ENCODE measurements at places on chromosomes 12 and 14. TPM values are rescaled to one million over a fixed set of nuclear protein-coding genes. Genes with fewer than 3 reads are reported as not detected.

PLCZ1 gene
- total RNA-seq, result not detected

PRKD1 gene
- 21.8 TPM for total RNA-seq

TRHDE gene
- 0.59 TPM for total RNA-seq

CBLN3 gene
- total RNA-seq, result 3.5 TPM

CPNE6 gene
- not detected for total RNA-seq

RTL1 gene
- not detected for total RNA-seq

TBX3 gene
- 11.9 TPM for total RNA-seq

FGF23 gene
- total RNA-seq, result not detected

RALGAPA1 gene
- 39.1 TPM for total RNA-seq

NAV3 gene
- total RNA-seq, result 107 TPM

- no peaks in the 10 kb centered on the region for H3K27me3 ChIP-seq
- DNase-seq, result no peak
- no peak overlapping the region for H3K27ac ChIP-seq
- no peaks in the 10 kb centered on the region for H3K36me3 ChIP-seq
- H3K4me3 ChIP-seq, result no peak overlapping the region
These were observed 36.7 kb downstream of the LRRIQ1 start for GRCh38 chr12:85072826-85073225.

DNA sequence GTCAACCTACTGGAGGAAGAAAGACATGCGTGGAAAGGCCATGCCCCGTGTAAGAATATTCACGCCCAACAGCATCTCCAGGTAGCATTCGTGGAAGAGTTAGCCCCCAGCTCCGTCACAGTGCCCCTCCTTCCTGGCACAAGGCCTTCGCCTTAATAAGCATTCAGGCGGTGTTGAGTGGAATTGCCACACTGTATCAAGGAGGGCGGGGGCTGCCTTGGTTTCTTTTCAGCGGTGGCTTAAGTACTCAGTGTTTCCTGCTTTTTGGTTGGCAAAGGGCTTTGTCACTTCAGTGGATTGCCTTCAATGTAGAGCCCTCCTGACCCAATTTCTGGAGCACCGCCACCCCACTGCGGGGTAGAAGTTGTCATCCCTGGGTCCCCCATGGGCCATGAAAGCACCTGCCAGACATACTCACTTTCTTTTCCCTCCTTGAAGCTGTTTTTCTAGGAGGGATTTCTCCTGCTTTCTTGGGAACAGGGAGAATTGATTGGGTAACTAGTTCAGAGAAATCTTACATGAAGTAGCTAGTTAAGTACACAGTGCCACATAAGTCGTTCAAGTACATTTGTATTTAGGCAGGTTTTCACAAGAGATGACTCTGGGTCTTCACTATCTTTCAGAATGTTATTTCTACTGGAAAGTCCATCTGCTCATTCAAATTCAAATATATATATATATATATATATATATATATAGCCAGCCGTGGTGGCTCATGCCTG, 65.5 kb upstream of the STON2 start:
- no peak for DNase-seq
- H3K4me1 ChIP-seq, result no peaks in the 10 kb centered on the region
- no peak overlapping the region for H3K27ac ChIP-seq
- H3K27me3 ChIP-seq, result no peaks in the 10 kb centered on the region
- no peak overlapping the region for H3K4me3 ChIP-seq
- no peaks in the 10 kb centered on the region for H3K36me3 ChIP-seq

DNA sequence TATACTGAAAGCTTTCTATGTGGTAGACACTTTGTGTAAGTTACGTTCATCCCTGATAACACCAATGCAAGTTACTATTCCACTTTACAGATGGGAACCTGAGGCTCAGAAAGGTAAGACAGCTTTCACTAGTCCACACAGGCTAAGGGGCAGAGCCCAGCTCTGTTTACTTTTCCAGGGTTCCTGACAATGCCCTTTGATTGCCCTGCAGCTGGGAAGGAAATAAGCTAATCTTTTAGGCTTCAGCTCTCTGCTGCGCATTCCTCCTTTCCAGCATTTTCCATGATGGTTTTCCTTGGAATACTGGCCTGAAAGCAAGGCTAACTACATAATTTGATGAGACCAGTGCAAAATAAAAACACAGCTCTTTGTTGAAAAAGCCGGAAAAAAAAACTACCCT, 185.7 kb upstream of the BTG1 start:
- DNase-seq, result no peak
- no peaks in the 10 kb centered on the region for H3K36me3 ChIP-seq
- H3K4me1 ChIP-seq, result no peaks in the 10 kb centered on the region
- no peak overlapping the region for H3K4me3 ChIP-seq
- no peaks in the 10 kb centered on the region for H3K27me3 ChIP-seq

GRCh38 chr12:114903083-114903691, 219.2 kb upstream of the TBX3 start:
- H3K4me3 ChIP-seq, result peak overlapping the region; percentile 49
- peak overlapping the region; percentile 86 for H3K27ac ChIP-seq
- peaks cover 25% of the 10 kb centered on the region for H3K4me1 ChIP-seq
- H3K27me3 ChIP-seq, result no peaks in the 10 kb centered on the region
- DNase-seq, result no peak
- H3K36me3 ChIP-seq, result no peaks in the 10 kb centered on the region

DNA sequence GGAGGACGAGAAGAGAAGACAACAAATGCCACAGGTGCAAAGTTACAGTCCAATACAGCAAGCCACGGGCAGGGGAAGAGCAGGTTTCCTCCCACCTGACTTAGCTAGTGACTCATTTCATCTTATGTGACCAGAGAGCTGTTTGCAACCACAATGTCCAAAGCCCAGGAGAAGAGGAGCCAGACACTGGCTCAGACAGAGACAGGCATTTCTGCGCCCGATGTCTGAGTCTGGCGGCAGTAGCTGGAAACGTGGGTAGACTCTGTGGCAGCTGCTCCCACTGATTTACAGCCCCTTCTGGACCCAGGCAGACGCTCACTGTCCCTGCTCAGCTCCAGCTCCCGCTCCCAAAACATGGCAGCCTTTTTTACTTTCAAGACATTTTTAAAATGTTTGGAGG, 60.0 kb downstream of the CHGA start:
- H3K27ac ChIP-seq, result no peak overlapping the region
- peak; percentile 56 for DNase-seq
- H3K4me3 ChIP-seq, result no peak overlapping the region
- peaks cover 13% of the 10 kb centered on the region for H3K4me1 ChIP-seq
- no peaks in the 10 kb centered on the region for H3K36me3 ChIP-seq
- H3K27me3 ChIP-seq, result no peaks in the 10 kb centered on the region

DNA sequence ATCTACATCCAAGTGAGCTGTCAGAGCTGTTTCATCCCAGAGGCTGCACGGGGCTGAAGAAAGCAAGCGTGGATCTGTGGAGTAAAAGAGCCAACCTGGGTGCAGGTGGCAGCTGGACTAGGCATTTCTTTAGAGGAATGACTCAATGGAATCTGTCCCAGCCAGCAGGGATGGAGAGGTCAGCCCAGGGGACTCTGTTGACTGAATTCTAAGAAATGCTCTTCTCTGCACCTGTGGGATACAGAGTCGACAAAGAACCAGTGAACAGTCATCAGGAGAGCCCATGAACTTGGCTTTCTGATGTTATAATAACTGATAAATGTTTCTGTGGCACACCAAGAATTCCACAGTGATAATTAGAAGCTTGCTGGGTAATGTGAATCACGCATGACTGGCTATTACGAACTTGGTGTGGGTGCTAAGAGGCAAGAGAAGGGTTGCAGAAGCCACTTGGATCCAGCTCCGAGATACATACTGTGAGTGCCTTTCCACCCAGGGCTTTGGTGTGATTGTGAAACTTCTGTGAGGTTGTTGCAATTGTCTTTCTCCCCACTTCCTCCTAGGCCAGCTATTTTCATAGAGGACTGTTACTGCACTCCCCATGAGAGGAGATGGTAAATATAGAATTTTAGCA, 16.2 kb downstream of the PYGL start:
- no peaks in the 10 kb centered on the region for H3K27me3 ChIP-seq
- peaks cover 65% of the 10 kb centered on the region for H3K36me3 ChIP-seq
- no peak for DNase-seq

GRCh38 chr12:79991586-79991985, 56.7 kb upstream of the PPP1R12A start:
- H3K27ac ChIP-seq, result no peak overlapping the region
- H3K27me3 ChIP-seq, result no peaks in the 10 kb centered on the region
- no peak overlapping the region for H3K4me3 ChIP-seq
- H3K4me1 ChIP-seq, result peaks cover 10% of the 10 kb centered on the region
- no peak for DNase-seq
- no peaks in the 10 kb centered on the region for H3K36me3 ChIP-seq

- H3K27ac ChIP-seq, result no peak overlapping the region
- peaks cover 19% of the 10 kb centered on the region for H3K4me1 ChIP-seq
- H3K4me3 ChIP-seq, result no peak overlapping the region
- no peaks in the 10 kb centered on the region for H3K27me3 ChIP-seq
- peak; percentile 30 for DNase-seq
These were observed 39.7 kb downstream of the PPTC7 start for GRCh38 chr12:110543252-110543959.

DNA sequence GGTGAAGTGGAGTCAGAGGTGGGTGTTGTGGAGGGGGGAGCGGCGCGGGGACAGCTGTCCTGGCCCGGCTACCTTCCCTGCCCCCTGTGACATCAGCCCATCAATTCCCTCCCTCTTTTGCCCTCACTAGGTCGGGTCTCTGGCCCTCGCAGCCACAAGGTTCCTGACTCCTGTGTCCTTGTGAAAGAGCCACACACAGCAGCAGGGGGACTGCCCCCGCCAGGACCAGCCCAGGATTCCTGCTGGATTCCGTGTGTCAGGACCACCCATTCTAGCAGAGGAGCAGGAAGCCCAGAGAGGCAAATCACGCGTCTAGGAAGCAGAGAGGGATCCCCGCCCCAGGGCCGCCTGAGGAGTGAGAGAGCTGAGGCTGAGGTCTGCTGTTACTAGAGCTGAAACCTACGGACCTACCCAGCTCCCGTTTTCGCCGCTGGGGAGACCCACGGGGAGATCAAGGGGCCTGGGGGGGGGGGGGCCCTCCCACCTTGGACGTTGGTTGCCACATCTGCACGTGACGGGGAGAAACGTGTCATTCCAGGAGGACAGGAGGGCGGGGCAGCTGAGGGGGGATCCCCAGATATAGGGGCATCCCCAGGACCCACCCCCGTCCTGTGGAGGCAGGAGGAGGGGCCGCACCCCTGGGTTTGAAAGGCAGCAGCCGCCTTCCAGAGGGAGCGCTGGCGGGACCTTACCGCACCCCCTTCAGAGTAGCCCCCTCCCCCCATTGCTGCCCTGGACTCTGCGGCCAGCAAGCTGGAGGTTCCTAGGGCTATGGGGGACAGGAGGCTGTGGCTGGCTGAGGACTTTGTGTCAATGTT, 12.5 kb upstream of the INF2 start:
- peak; percentile 69 for DNase-seq
- H3K36me3 ChIP-seq, result no peaks in the 10 kb centered on the region
- peak overlapping the region; percentile 80 for H3K27ac ChIP-seq
- peaks cover 26% of the 10 kb centered on the region for H3K4me1 ChIP-seq
- peak overlapping the region; percentile 79 for H3K4me3 ChIP-seq
- H3K27me3 ChIP-seq, result no peaks in the 10 kb centered on the region

- no peak overlapping the region for H3K4me3 ChIP-seq
- no peaks in the 10 kb centered on the region for H3K27me3 ChIP-seq
- DNase-seq, result no peak
- no peak overlapping the region for H3K27ac ChIP-seq
- no peaks in the 10 kb centered on the region for H3K36me3 ChIP-seq
These were observed 616.5 kb downstream of the TRHDE start for GRCh38 chr12:72888693-72889092.

GRCh38 chr14:22282417-22282816, 306.6 kb downstream of the DAD1 start:
- no peak overlapping the region for H3K4me3 ChIP-seq
- H3K27ac ChIP-seq, result no peak overlapping the region
- no peaks in the 10 kb centered on the region for H3K36me3 ChIP-seq
- H3K4me1 ChIP-seq, result no peaks in the 10 kb centered on the region
- H3K27me3 ChIP-seq, result peaks cover 3% of the 10 kb centered on the region

- no peak overlapping the region for H3K4me3 ChIP-seq
These were observed 149.8 kb downstream of the PELI2 start for GRCh38 chr14:56268039-56268438.

- no peak overlapping the region for H3K4me3 ChIP-seq
- H3K27me3 ChIP-seq, result no peaks in the 10 kb centered on the region
- H3K36me3 ChIP-seq, result peaks cover 20% of the 10 kb centered on the region
- H3K27ac ChIP-seq, result no peak overlapping the region
- DNase-seq, result peak; percentile 92
These were observed 3.2 kb downstream of the THTPA start for GRCh38 chr14:23559010-23559925.

DNA sequence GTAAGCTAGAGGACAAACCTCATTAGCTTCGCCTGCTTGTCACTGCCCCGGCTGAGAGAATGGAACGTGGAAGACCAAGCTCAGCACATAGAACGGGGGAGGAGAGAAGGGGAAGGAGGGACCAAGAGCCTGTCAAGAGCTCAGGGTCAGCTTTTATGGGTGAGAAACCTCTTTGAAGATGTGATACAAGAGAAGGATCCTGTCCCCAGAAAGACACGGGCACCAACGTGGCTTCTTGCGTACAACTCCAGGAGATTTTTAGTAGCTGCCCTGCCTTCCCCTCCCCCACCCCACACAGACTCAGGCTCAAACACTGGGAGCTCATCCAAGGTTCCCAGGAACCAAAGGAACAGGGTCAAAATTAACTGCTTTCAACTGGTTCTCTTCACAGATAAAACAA, 34.7 kb downstream of the APPL2 start:
- no peaks in the 10 kb centered on the region for H3K27me3 ChIP-seq
- peaks cover 18% of the 10 kb centered on the region for H3K4me1 ChIP-seq
- DNase-seq, result no peak
- H3K27ac ChIP-seq, result no peak overlapping the region

GRCh38 chr12:1510056-1510812, 84.1 kb downstream of the FBXL14 start:
- H3K27ac ChIP-seq, result no peak overlapping the region
- H3K36me3 ChIP-seq, result no peaks in the 10 kb centered on the region
- peak; percentile 8 for DNase-seq
- no peaks in the 10 kb centered on the region for H3K4me1 ChIP-seq

DNA sequence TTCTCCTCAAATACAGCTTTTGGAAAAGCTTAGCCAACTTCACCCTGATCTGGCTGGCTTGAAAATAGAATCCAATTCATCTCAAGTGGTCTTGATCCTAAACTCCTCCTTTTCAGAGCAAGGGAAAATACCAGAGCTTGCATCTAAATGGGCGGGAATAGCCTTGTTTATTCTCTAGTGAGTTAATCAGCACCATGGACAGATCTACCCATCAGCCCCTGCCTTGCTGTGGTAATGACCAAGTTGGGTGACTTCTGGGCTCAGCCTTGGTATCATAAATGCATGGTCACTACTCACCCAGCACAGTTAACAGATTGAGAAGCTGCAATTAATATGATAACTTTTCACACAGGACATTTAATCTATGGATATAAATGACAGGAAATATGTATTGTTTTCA, 196.6 kb downstream of the GLT1D1 start:
- H3K4me1 ChIP-seq, result no peaks in the 10 kb centered on the region
- H3K27me3 ChIP-seq, result no peaks in the 10 kb centered on the region
- no peak for DNase-seq
- H3K27ac ChIP-seq, result no peak overlapping the region
- H3K4me3 ChIP-seq, result no peak overlapping the region

GRCh38 chr12:57756406-57757341, 1.8 kb downstream of the MARCHF9 start:
- peaks cover 49% of the 10 kb centered on the region for H3K27me3 ChIP-seq
- H3K4me3 ChIP-seq, result no peak overlapping the region
- H3K36me3 ChIP-seq, result no peaks in the 10 kb centered on the region

- H3K36me3 ChIP-seq, result peaks cover 57% of the 10 kb centered on the region
- H3K27me3 ChIP-seq, result no peaks in the 10 kb centered on the region
- DNase-seq, result no peak
- peaks cover 21% of the 10 kb centered on the region for H3K4me1 ChIP-seq
- no peak overlapping the region for H3K4me3 ChIP-seq
These were observed 26.4 kb downstream of the ZCCHC8 start for GRCh38 chr12:122474324-122474716.
